Right ventricle myocardium inferior (tissue), 1 donor: ENCODE measurements at places on chromosomes 5 and 9.
A peak's percentile ranks its signal among the peaks of the same experiment; 100 is the strongest.

- DNase-seq, result peak; percentile 51
These were observed 148.2 kb downstream of the EMB start for GRCh38 chr5:50292735-50293394.

GRCh38 chr9:84874596-84874995 is 205.1 kb downstream of the NTRK2 start:
- no peak for DNase-seq

DNA sequence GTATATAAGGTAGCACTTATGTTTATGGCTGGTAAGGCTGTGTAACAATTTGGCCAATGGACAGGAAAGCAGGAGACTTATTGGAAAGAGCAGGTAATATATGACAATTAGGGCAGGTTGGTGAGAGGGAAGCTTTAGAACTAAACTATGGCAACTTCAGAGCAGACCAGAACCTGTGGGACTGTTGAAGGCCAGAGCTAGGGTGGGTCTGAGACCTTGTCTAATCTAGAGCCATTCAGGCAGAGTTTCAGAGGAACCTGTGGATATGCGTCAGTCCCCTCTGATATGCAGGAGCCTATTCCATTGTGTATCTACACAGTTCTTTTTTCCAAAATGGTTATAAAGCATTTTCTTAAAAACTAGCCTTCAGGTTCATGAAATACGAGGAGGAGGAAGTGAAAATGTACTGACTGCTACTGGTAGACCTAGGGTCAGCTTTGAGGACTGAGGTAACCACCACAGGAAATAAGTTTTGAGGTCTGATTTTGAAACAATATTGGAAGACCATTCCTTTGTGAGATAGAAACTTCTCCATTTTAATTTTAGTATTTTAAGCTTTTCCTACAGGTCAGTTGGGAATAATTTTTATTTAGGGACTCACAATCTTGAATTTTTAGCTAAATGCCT is 37.6 kb downstream of the ELL2 start:
- DNase-seq, result no peak

- no peak for DNase-seq
These were observed 273.4 kb downstream of the CDK5RAP2 start for GRCh38 chr9:120306561-120306960.

GRCh38 chr5:159353661-159354252 is 23.5 kb upstream of the IL12B start:
- no peak for DNase-seq

DNA sequence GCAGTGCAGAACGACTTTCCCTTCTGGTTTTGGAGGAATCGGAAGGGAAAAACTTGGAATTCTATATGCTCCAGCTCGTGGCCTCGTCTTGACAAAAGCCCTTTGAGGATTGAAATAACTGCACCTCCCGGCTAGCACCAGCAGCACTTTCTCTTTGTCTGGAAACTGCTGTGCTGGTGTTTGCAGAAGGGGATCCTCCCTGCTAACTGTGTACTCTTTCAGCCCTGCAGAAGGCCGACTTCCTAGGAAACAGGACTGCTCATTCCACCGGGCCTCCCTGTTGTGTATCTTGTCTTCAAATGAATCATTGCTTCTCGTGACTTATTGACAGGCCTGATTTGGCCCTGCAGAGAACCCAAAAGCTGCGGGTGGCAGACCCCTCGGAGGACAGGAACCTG is 23.6 kb downstream of the STC2 start:
- DNase-seq, result no peak

DNA sequence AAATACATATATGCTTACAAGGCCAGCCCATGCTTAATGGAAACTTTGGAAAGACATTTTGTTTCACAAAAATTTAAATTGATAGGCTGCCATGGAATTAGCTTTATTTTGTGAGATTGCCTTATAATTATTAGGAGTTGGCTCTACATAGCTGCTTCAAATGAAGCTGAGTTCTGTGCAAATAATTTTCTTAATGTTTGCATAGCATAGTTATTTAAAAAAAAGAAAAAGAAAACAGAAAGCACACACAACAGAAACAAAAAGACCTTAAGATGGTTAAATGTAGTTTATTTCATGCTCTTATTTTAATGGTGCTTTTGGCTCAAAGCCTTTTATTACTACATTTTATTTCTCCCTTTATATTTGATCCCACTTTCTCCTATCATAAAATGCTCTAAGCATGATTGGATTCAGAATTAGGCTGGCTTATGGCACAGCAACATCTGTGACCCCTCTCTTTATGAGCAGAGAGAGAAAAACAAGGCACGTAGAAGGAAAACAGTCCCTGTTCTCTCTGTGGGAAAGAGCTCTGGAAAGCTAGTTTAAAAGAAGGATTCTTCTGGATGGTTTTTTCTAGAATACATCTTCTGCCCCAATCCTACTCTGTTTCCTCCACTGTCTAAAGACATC is 530.5 kb downstream of the NTRK2 start:
- no peak for DNase-seq

- no peak for DNase-seq
These were observed 2.0 kb upstream of the GCNT4 start for GRCh38 chr5:75054134-75054930.

GRCh38 chr5:32646061-32646969 is 61.0 kb downstream of the SUB1 start:
- DNase-seq, result no peak
